NCI-H226 (cell line): ENCODE measurements at places on chromosomes 12 and 14.

- no peak for DNase-seq
Measured at GRCh38 chr14:94043756-94044475, 17.8 kb downstream of the OTUB2 start.

DNA sequence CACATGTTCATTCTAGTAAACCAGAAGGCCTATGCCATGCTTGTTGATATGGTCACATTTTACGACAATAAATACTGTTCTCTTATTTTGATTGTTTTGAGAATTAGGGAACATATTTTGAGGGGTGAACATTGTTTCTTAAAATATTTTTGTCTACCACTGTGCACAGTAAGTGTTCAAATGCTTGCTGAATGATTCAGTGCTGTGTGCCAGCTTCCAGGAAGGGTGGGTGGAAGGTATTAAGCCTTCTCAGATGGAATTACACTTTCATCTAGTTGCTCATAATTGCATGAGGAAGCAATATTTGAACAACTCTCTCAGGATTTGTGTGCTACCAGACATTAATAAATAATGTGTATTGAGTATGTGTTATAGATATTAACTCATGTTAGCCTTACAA, 15.5 kb upstream of the TMX1 start:
- no peak for DNase-seq

GRCh38 chr14:49206828-49207227, 379.4 kb downstream of the RPS29 start:
- DNase-seq = no peak

GRCh38 chr14:102683399-102684297, 91.2 kb downstream of the RCOR1 start:
- no peak for DNase-seq

DNA sequence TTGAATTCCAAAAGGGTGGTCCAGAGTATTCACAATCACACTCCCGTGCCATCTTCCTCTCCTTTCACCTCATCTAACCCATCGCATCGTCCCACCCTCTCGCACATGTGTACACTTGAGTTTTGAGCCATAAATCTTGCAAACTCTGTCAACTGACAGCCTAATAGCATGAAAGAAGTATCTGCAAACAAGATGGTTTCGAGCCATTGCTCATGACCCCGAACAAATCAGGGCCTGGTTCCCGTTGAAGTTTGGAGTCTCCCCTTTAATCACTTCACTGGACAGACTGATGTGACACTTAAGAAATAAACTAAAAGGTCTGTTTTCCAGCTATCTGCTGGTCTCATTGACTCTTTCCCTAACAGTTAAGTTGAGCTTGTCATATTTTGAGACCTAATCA, 223.6 kb upstream of the SOX5 start:
- DNase-seq = no peak

- no peak for DNase-seq
Measured at GRCh38 chr12:40711121-40711520, 18.9 kb downstream of the CNTN1 start.

DNA sequence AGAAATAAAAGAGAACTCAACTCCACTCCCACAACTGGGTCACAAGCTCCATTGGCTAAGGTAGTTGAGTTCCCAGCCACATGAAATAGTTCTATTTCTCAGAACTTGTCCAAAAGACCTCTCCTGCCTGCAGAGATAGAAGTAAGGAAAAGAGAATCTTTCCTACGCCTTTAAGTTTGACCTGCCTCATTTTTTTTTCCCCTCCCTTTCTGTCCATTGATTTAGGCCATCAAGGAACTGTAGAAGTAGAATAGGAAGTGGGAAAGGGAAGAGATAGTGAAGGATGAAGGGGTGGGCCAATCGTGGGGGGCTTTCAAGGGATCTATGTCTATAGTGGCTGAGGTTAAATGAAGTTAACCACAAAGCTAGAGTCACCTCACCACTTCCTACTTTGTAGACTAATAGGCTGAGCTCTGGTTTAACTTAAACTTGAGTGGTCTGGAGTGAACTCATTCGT, 13.9 kb upstream of the NUDT4 start:
- no peak for DNase-seq

GRCh38 chr12:123995023-123995748, 22.2 kb downstream of the ZNF664 start:
- DNase-seq = no peak

DNA sequence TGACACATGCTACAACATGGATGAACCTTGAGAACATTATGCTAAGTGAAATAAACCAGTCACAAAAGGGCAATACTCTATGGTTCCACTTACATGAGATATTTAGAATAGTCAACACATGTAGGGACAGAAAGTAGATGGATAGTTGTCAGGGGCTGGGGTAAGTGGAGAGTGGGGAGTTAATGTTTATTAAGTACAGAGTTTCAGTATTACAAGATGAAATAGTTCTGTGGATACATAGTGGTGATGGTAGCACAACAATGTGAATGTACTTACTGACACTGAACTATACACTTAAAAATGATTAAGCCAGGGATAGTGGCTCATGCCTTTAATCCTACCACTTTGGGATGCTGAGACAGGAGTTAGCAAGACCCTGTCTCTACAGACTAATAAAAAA, 8.7 kb downstream of the NUP107 start:
- no peak for DNase-seq

DNA sequence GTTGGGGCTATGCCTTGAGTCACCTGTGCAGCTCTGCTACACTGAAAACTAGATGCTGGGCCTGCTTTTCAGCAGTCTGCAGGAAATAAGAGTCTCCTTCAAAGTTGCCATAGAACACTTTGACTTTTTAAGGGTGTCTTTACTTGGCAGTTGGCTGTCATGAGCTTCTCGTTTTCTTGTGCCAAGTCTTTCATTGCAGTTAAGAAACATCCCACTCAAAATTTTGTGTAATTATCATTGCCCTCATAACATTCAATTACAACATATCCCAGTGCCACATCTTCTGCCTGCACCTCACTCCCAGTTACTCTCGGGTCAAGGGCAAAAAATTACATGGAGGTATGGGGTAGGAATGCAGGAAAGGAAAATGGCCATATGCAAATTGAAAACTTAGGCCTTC, 29.1 kb downstream of the GPR65 start:
- DNase-seq = no peak

- no peak for DNase-seq
Measured at GRCh38 chr12:7951671-7952070, 15.7 kb upstream of the SLC2A3 start.
